Adipocyte (in vitro differentiated cells): ENCODE measurements at places on chromosomes 16 and 17.

DNA sequence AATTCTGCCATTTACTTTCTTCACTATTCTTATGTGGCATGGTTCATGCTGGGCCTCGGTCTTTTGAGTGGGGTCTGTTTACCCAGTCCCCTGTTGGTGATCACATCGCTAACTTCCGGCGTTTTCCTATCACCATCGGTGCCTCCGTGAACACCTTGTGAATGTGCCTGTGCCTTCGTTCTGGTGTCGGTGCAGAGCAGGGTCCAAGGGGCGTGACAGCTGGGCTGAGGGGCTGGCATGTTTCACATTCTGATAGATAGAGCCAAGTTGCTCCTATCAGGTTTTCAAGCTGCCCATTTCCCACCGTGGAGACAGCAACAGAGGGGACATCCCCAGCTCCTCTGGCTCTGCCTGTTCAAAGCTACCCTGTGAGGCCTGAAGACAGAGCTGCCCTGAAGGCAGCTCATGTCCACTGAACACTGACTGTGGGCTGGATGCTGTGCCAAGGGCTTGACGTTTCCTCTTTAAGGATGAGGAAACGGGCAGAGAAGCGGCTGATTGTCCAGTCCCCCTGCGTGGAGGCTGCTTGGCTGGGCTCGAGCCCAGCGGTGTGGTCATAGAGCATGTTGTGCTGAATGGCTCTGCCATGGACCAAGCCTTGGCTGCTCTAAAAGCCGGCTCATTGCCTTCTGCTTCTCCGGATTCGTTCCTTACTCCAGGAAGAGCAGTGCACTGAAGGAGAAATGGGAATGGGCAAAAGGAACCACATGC lies 17.0 kb downstream of the DHODH start:
- DNase-seq, result no peak

- no peak for DNase-seq
Observed at GRCh38 chr17:47774987-47775580, 42.0 kb downstream of the TBX21 start.

DNA sequence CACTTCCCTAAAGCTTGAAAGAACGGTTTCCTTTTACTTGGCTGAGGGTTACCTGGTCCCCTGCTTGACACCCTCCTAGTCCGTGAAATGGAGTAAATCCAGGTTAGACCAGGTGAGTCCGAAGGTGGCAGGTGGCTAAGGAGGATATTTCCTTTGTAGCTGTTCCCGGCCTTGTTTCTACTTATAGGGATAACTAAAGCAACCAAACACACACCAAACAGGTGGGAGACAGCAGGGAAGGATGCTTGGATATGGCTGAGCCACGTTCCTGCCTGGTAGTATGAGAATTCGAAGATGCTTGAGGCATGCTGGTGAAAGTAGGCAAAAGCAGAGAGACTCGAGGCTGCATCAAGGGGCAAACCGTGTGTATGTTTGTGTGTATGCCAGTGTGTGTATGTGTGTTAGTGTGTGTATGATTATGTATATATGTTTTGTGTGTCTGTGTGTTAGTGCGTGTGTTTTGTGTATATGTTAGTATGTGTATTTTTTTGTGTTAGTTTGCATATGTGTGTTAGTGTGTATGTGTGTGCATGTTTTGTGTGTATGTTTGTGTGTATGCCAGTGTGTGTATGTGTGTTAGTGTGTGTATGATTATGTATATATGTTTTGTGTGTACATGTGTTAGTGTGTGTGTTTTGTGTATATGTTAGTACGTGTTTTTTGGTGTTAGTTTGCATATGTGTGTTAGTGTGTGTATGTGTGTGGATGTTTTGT lies 28.9 kb downstream of the RBFOX1 start:
- no peak for DNase-seq

DNA sequence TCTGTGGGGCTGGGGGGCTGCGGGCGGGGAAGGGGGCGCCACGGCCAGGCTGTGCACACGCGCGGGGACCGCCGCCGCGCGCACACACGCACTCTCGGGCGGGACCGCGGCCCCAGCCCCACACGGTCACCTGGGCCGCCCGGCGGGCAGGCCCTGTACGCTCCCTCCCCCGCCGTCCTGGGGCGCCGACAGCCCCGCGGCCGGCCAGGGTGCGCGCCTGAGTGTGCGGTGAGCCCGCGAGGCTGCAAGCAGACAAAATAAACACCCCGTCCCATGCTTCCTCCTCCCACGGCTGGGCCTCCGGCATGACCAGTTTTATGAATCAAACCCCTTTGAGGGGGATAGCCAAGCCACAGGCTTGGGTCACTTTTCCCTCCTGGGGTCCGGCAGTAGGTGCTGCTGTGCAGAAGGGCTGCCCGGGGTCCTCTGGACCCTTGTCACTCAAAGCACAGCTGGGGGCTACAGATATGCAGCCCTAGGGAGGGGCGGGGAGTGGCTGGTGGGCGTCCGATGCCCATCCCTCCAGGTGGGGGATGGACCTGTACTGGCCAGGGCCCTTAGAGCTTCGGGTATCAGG lies 441 bp downstream of the VASN start:
- peak; percentile 54 for DNase-seq

- DNase-seq, result no peak
Observed at GRCh38 chr17:72422204-72422504, 301.3 kb downstream of the SOX9 start.

GRCh38 chr16:67040166-67040565 lies 11.2 kb downstream of the CBFB start:
- no peak for DNase-seq

GRCh38 chr17:73089322-73090317 lies 2.9 kb downstream of the SLC39A11 start:
- no peak for DNase-seq

GRCh38 chr17:76530095-76530723 lies 7.3 kb downstream of the CYGB start:
- no peak for DNase-seq

- DNase-seq, result peak; percentile 42
Observed at GRCh38 chr16:57304169-57305061, 19.9 kb upstream of the PLLP start.

DNA sequence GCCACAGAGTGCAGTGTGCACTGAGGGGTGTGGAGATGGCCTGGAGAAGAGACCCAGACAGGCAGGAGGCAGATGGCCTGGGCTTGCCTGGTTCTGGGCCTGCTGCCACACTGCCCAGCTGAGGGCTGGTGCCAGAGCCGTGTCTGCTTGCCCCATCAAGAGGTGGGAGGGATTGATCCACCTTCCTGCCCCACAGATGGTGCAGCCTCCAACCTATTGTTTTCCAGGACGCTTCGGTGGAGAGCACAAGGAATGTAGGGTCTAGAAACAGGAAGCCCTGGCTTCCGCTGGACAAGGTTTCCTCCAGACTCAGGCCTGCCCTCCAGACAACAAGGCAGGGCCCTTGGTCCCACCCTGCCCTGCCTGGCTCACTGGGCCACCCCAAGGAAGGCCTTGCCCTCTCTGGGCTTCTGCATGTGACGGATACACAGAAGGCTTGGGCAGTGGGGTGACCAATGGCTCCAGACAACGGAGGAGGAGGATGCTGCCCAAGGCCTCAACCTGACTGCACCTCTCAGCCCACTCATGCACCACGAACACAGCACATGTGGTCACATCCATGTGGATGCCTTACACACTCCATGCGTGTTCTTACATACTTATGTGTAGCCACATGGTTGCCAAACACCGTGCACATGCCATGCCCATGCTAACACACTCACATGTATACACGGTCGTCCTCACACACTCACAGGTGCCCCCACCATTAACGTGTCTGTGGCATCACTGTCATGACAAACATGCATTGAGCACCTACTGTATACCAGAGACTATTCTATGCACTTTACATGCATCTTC lies 6.5 kb upstream of the CDH5 start:
- no peak for DNase-seq

DNA sequence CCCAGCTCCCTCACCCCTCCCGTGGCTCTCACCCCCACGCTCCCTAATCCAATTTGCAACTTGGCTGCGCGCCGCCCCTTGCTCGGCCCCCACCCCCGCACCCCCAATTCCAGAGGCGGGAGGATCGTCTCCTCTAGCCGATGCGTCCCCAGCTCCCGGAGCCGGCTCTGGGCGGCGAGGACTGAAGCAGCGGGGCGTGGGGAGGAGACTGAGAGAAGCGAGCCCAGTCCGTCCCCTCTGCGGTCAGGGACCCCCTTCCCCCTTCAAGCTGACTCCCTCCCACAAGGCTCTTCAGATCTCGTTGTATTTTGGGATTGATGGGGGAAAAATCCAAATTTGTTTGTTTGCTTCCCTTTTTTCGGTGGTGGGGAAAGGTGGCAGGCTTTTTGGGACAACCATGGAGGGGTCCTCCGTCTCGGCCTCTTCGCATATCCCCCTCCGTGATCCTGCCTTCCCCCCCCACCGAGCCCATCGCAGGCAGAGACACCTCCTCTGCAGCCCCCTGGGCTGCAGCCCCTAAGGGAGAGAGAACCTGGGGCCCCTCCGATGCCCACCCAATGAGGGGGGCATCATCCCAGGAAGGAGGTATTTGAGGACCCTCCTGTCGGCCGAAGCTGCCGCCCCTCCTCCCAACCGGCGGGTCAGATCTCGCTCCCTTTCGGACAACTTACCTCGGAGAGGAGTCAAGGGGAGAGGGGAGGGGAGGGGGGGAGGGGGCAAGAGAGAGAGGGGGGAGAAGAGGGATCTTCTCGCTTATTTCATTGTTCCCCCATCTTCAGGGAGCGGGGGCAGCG lies 466 bp downstream of the NEUROD2 start:
- no peak for DNase-seq

- DNase-seq, result no peak
Observed at GRCh38 chr16:5315914-5316313, 218.3 kb upstream of the EEF2KMT start.

GRCh38 chr16:11391576-11391975 lies 46.3 kb downstream of the RMI2 start:
- no peak for DNase-seq

- DNase-seq, result no peak
Observed at GRCh38 chr17:63381101-63381729, 64.9 kb downstream of the CYB561 start.

DNA sequence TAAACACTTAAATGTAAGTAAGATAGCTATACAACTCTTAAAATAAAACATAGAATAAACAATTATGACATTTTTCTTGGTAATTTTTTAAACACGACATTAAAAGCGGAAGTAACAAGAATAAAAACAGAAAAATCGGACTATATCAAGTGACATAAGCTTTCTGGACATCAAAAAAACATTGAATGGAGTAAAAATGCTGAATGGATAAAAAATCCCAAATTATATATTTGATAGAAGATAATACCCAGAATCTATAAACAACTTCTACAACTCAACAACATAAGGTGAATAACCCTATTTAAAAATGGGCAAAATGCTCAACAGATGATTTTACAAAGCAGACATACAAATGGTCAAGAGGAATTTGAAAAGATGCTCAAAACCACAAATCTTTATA lies 1866.5 kb downstream of the TP53TG3F start:
- DNase-seq, result no peak

DNA sequence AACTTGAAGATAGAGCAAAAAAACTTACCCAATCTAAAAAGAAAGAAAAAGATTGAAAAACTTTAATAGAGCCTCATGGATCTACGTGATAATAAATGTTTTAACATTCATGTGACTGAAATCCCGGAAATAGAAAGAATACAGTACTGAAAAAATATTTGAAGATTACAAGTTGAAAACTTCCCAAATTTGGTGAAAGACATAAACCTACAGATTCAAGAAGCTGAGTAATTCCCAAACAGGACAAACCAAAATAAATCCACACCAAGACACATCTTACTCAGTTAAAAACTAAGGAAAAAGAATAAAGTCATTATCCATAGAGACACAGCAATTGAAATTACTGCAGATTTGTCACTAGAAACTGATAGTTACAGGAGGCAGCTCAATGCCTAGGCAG lies 121.8 kb upstream of the NUDT7 start:
- DNase-seq, result no peak

- DNase-seq, result no peak
Observed at GRCh38 chr17:40427002-40427491, 9.4 kb upstream of the TOP2A start.

DNA sequence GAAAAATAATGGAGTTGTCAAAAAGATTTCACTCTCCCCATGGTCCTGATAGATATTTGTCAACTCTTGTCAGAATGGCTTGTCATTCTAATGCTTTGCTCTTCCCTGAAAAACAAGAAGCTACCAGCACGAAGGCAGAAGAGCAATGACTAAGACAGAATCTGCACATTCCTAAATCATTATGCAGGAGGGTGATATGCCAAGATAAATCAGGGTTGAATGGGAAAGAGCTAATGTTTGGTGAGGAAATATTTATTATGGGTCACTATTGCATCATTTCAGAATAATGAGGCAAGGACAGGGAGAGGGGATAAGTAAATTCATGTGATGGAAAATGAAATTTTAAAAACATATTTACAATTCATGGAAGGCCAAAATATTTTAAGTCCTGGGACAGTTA lies 297.5 kb upstream of the XYLT1 start:
- peak; percentile 18 for DNase-seq

DNA sequence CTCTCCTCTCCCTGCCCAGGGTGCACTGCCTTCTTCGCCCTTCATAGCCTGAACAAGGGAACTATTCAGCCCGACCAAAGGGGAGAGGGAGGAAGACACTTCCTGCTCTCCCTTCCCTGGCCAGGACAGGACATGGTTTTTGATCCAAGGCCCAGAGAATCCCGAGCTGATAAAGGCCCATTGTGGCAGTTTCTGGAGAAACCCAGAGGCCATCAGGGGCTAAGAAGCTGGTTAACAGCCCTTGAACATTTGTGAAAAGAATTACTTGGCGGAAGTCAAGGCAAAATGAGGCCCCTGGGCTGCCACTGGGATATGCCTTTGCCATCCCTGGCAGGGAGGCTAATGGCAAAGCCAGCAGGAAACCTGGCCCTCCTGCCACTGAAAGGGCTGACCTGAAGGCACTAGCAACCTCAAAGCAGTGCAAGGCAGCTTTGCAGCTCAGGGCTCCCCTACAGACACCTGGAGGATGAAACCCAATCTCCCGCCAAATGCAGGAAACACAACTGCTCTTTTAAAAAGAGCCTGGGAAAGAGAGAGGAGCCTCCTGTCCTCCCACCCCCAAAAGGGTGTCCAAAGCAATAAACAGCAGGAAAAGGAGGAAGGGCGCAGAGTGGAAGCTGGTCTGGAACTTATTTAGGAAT lies 12.6 kb downstream of the PHB1 start:
- no peak for DNase-seq

DNA sequence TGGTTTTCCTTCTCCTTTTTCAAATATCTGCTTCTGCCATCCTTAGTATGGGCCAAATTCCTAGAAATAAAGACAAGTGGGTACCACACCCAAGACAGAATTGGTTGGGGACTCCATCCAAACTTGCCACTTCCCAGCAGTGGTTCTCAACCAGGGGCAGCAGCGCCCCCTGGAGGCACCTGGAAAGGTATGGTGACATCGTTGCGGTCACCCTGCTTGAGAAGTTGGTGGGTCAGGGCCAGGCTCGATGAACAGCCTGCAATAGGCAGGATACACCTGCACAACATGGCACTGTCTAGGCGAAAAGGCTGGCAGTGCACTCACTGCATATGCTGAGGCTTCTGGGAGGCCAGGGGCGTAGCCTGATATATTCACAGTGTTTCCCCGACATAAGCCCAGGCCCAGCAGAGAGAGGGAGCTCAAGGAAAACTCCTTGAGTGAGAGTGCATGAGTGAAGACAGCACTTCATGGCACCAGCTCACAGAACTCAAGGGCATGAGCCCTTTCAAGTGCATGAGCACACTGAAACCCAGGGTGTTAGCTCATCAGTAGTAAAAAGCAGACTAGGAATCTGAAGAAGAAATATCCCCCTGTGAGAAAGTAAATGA lies 57.7 kb downstream of the CMC2 start:
- DNase-seq, result peak; percentile 22
